ENCODE measurements at places on chromosomes 12 and 14. TPM values are rescaled to one million over a fixed set of nuclear protein-coding genes. Genes with fewer than 3 reads are reported as not detected.

The RNF212B gene
- not detected for total RNA-seq

The KLRC1 gene
- total RNA-seq = not detected

The USP44 gene
- 13.8 TPM for total RNA-seq

The FOXA1 gene
- total RNA-seq = not detected

The CD163 gene
- total RNA-seq = 271 TPM

The GAS2L3 gene
- total RNA-seq = 108 TPM

The RAD51AP1 gene
- 2.5 TPM for total RNA-seq

The KRT5 gene
- total RNA-seq = not detected

The RDH16 gene
- 1.8 TPM for total RNA-seq

The DUSP6 gene
- 77.8 TPM for total RNA-seq

GRCh38 chr14:104876251-104876699, 11.2 kb downstream of the CEP170B start:
- H3K4me1 ChIP-seq = no peaks in the 10 kb centered on the region
- no peak overlapping the region for H3K27ac ChIP-seq

GRCh38 chr12:50488801-50489200, 16.0 kb upstream of the DIP2B start:
- H3K27ac ChIP-seq = no peak overlapping the region
- H3K36me3 ChIP-seq = no peaks in the 10 kb centered on the region
- no peak for DNase-seq
- H3K4me3 ChIP-seq = no peak overlapping the region
- no peaks in the 10 kb centered on the region for H3K4me1 ChIP-seq

GRCh38 chr12:66117242-66117641, 13.3 kb downstream of the LLPH start:
- no peaks in the 10 kb centered on the region for H3K36me3 ChIP-seq
- no peak for DNase-seq
- H3K27ac ChIP-seq = no peak overlapping the region
- no peak overlapping the region for H3K4me3 ChIP-seq
- no peaks in the 10 kb centered on the region for H3K4me1 ChIP-seq

DNA sequence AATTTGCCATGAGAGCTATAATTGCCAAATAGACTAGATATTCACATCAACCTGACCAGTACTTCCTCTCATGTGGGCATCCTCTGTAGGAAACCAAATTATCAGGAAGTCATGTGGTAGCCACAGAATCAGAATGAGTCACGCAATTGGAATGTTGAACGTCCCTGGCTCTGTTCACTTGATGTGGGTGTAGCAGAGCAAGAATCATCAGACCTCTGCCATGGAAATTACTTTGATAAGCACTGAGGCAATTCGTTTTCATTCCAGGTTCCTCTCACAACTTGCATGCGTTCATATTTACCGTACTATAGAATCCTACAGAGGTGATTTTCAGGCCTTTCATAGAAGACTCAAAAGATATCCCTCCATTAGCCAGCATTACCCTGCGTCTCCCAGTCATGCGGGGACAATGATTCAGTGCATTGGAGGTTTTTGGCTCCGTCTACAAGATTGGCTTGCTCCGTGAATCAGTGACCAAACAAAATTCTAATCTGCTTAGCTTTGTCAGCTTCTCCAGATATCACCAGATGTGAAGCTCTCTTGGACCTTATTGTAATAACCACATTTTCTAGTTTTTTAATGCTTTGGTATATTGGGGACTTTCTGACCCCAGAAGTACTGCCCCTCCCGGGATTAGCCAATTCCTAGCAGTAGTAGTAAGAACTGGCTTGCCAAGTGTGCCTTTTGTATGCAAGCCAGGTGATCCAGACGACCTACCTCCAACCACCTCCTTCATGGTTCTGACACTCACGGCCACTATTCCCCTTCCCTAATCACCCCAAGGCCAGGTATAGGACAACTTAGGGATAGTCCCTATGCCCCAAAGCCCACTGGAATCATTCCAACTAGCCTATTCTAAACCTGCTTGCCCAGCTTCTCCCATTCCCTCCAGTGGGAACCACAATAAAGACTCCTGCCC, 133.4 kb downstream of the KICS2 start:
- peaks cover 15% of the 10 kb centered on the region for H3K4me1 ChIP-seq
- H3K27me3 ChIP-seq = no peaks in the 10 kb centered on the region
- DNase-seq = peak; percentile 86
- peak overlapping the region; percentile 90 for H3K27ac ChIP-seq

DNA sequence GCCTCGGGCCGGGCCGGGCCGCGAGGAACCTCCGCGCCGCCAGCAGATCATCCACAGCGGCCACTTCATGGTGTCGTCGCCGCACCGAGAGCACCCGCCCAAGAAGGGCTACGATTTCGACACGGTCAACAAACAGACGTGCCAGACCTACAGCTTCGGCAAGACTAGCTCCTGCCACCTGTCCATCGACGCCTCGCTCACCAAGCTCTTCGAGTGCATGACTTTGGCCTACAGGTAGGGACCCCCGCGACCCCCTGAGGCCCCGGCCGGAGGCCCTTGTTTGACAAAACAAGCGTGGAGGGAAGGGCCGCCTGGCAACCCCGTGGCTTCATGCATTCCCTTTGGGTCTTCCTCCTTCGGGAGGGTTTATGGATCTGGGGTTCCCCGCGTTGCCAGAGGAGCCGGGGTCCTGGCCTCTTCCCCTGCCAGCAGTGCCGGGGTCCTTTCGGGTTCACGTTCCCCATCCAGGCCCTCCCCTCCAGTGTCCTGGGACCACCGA, 526 bp downstream of the MLXIP start:
- H3K4me1 ChIP-seq = peaks cover 63% of the 10 kb centered on the region
- H3K27me3 ChIP-seq = no peaks in the 10 kb centered on the region
- DNase-seq = no peak
- peaks cover 2% of the 10 kb centered on the region for H3K36me3 ChIP-seq
- peak overlapping the region; percentile 90 for H3K27ac ChIP-seq

GRCh38 chr14:33568935-33569579, 381.8 kb downstream of the EGLN3 start:
- H3K4me1 ChIP-seq = no peaks in the 10 kb centered on the region
- H3K27me3 ChIP-seq = no peaks in the 10 kb centered on the region
- no peaks in the 10 kb centered on the region for H3K36me3 ChIP-seq
- no peak overlapping the region for H3K27ac ChIP-seq
- H3K4me3 ChIP-seq = no peak overlapping the region

- H3K27me3 ChIP-seq = no peaks in the 10 kb centered on the region
- no peak for DNase-seq
- H3K27ac ChIP-seq = no peak overlapping the region
- H3K4me3 ChIP-seq = no peak overlapping the region
These were observed 5.7 kb downstream of the FNTB start for GRCh38 chr14:64992328-64992885.

- H3K4me1 ChIP-seq = peaks cover 40% of the 10 kb centered on the region
- H3K27ac ChIP-seq = no peak overlapping the region
- no peaks in the 10 kb centered on the region for H3K27me3 ChIP-seq
- no peak overlapping the region for H3K4me3 ChIP-seq
- H3K36me3 ChIP-seq = no peaks in the 10 kb centered on the region
These were observed 53.9 kb downstream of the ETV6 start for GRCh38 chr12:11703378-11703777.

DNA sequence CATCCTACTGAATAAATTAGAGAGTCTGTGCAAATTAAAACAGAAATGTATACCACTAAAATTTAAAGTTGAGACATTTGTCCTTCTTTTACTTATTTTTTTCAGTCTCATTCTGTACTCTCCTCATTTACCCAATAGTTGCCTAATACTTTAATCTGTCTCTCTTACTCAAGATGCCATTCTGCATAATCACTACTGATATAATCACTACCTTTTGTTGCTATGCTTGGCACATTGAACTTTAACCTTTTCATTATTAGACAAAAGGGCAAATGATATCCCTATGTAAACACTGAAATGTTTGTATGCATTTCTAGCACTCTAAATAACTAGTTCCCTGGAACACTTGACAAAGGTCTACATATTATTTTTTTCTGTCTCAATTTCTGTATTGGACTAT, 1108.3 kb upstream of the FLRT2 start:
- no peak overlapping the region for H3K4me3 ChIP-seq
- no peaks in the 10 kb centered on the region for H3K4me1 ChIP-seq
- no peak for DNase-seq
- no peak overlapping the region for H3K27ac ChIP-seq

GRCh38 chr12:48988030-48988649, 10.0 kb downstream of the WNT1 start:
- H3K27ac ChIP-seq = no peak overlapping the region
- no peaks in the 10 kb centered on the region for H3K4me1 ChIP-seq
- peak; percentile 51 for DNase-seq
- no peak overlapping the region for H3K4me3 ChIP-seq
- peaks cover 96% of the 10 kb centered on the region for H3K27me3 ChIP-seq
- no peaks in the 10 kb centered on the region for H3K36me3 ChIP-seq

GRCh38 chr12:123543541-123543940, 10.0 kb upstream of the RILPL1 start:
- no peak overlapping the region for H3K27ac ChIP-seq
- DNase-seq = no peak
- no peaks in the 10 kb centered on the region for H3K36me3 ChIP-seq
- H3K27me3 ChIP-seq = no peaks in the 10 kb centered on the region
- no peaks in the 10 kb centered on the region for H3K4me1 ChIP-seq
- no peak overlapping the region for H3K4me3 ChIP-seq

DNA sequence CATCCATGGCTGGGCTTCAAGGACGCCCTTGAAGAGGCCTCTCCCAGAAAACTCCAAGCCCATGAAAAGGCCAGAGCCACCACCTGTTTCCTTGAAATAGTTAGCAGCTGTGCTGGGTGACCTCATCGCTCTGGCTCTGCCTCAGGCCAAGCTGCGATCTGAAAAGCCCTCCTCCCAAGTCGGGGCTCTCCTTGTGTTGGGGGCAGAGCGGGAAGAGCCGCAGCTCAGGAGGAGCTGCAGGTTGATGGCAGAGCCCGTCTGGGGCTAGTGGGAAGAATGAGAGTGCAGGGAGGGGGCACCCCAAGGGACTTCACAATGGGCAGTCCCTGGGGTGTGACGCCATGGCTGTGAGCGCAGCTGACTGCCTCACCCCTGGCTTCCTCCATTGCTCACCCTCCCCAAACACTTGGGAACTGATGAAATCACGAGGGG, 50.0 kb upstream of the STON2 start:
- no peak overlapping the region for H3K27ac ChIP-seq
- no peaks in the 10 kb centered on the region for H3K36me3 ChIP-seq
- H3K4me1 ChIP-seq = no peaks in the 10 kb centered on the region
- H3K4me3 ChIP-seq = no peak overlapping the region
- no peak for DNase-seq

All from tibial nerve (tissue), 4 donors.